NCI-H524 treated with DMSO at 0.1 percent for 48 hours (cell line): ENCODE measurements at places on chromosomes 3 and 15.

GRCh38 chr3:186235554-186235953 is 126.5 kb downstream of the DGKG start:
- DNase-seq, result no peak

GRCh38 chr3:132090921-132091320 is 56.1 kb upstream of the CPNE4 start:
- no peak for DNase-seq

DNA sequence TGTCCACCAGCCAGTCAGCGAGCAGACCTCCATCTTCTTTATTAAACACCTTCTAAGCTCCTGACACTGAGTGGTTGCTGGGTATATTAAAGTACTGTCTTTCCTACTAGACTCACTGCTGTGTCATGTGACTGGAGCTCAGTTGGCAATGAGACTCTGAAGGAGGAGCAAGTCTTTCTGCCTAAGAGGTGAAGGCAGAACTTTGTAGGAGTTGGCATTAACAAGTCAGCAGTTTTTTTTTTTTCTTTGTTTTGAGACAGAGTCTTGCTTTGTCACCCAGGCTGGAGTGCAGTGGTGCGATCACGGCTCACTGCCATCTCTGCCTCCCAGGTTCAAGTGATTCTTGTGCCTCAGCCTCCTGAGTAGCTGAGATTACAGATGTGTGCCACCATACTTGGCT is 62.2 kb downstream of the ABHD5 start:
- no peak for DNase-seq

- no peak for DNase-seq
Measured at GRCh38 chr3:182812123-182812522, 18.8 kb downstream of the ATP11B start.

- DNase-seq, result no peak
Measured at GRCh38 chr3:39295184-39295775, 15.4 kb upstream of the CX3CR1 start.
